ENCODE measurements at places on chromosomes 7 and 10. TPM values are rescaled to one million over a fixed set of nuclear protein-coding genes. Genes with fewer than 3 reads are reported as not detected.

DNA sequence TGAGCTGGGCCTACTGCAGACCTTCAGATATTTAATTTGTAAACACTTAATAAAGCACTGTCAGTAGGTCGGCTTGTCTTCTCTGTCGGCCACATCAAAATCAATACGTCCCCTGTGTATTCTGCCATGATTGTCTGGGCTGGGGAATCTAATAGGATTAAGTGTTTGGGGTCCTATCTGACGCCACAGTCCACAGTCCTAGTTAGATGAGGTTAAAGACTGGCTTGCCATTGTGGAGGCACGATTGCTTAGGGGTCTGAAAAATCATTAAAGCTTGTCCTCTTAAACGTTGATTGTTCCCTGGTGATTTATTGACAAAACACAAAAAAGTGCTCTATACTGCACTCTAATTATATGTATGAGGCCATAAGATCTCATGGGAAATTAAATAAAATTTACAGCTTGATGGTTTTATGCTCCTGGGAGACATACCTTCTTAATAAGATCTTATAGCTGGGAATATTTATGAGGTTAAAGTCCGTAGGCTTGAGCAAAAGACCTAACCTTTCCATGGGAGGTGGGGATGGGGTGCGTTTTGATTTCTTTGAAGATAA, 650.3 kb upstream of the GALNT17 start:
- no peak overlapping the region for H3K27ac ChIP-seq
- peak; percentile 72 for DNase-seq
- H3K36me3 ChIP-seq: no peaks in the 10 kb centered on the region
- no peaks in the 10 kb centered on the region for H3K27me3 ChIP-seq

DNA sequence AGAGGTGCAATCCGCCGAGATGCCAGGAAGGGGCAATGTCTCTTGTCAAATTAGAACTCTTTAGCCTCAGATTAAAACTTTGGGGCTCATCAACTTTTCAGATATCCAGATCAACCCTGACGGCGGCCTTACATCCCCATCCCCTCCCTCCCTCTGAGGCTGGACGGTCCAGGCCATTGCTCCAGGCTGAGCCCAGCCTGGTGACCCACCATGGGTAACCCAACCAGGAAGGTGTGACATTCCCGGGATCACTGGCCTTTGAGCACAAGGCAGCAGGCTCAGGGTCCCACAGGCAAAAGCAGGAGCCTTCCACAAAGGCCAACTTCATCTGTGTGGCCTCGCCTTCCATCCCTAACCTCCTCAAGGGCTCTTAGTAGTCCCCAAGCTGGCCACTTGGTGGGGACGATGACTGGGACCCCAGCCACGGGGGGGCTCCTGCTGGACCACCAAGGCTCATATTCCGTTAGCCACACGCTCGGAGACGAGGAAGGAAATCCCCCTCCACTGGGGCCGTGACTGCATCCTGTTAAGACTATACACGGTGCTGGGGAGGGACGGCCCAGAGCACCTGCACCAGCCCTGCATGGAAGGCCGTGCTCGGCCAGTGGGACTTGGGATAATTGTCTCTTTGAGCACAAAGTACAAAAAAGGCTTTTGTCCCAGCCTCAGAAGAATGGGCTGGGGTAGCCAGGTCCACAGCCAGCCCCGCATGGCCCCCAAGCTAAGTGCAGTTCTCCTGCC, 62.8 kb downstream of the ZRANB1 start:
- no peak for DNase-seq
- H3K36me3 ChIP-seq: peaks cover 68% of the 10 kb centered on the region
- no peak overlapping the region for H3K4me3 ChIP-seq
- no peaks in the 10 kb centered on the region for H3K27me3 ChIP-seq
- peaks cover 95% of the 10 kb centered on the region for H3K4me1 ChIP-seq

GRCh38 chr10:52539463-52539862, 225.4 kb downstream of the DKK1 start:
- H3K4me1 ChIP-seq: no peaks in the 10 kb centered on the region
- H3K4me3 ChIP-seq: no peak overlapping the region
- H3K27me3 ChIP-seq: no peaks in the 10 kb centered on the region
- H3K27ac ChIP-seq: no peak overlapping the region

DNA sequence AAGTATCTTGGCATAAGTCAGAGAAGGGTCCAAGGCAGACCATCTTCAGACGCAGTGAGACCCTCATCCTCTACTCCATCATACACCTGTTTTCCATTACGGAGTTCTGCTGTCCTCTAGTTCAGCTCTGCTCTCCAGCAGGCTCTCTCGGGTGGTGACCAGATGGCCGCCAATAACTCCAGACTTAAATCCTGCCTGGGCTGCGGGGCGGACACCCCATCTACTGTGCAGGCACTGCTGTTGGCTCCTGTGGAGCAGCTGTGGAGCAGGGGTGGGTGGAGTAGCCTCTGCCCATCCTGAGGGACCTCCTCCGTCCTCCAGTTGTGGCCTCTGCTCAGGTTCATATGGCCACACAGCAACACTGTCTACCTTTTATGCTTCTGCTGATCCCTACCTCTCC, 608.1 kb downstream of the SDK1 start:
- no peaks in the 10 kb centered on the region for H3K27me3 ChIP-seq
- no peak overlapping the region for H3K4me3 ChIP-seq
- DNase-seq: no peak
- peaks cover 39% of the 10 kb centered on the region for H3K4me1 ChIP-seq

- no peaks in the 10 kb centered on the region for H3K4me1 ChIP-seq
- H3K36me3 ChIP-seq: no peaks in the 10 kb centered on the region
- no peak for DNase-seq
These were observed 688 bp downstream of the PTN start for GRCh38 chr7:137342828-137343261.

The LBX1 gene
- 4.0 TPM for total RNA-seq

The CREB5 gene
- total RNA-seq: 34.3 TPM

The TBX20 gene
- total RNA-seq: not detected

The MACC1 gene
- total RNA-seq: 0.28 TPM

The OPN1SW gene
- total RNA-seq: not detected

All from spinal cord (tissue), 10 donors.